ENCODE measurements at places on chromosomes 5 and 9. TPM values are rescaled to one million over a fixed set of nuclear protein-coding genes. Genes with fewer than 3 reads are reported as not detected.

Gene SPATA9
- not detected for total RNA-seq

Gene STK32A
- total RNA-seq = 27.4 TPM

Gene ACOT12
- not detected for total RNA-seq

Gene PCDHA13
- not detected for total RNA-seq

Gene MYMK
- not detected for total RNA-seq

Gene IL13
- total RNA-seq = 1.4 TPM

Gene RMRP
- total RNA-seq = 8,080 TPM

Gene TAF11L5
- total RNA-seq = not detected

Gene GARNL3
- total RNA-seq = 15.8 TPM

DNA sequence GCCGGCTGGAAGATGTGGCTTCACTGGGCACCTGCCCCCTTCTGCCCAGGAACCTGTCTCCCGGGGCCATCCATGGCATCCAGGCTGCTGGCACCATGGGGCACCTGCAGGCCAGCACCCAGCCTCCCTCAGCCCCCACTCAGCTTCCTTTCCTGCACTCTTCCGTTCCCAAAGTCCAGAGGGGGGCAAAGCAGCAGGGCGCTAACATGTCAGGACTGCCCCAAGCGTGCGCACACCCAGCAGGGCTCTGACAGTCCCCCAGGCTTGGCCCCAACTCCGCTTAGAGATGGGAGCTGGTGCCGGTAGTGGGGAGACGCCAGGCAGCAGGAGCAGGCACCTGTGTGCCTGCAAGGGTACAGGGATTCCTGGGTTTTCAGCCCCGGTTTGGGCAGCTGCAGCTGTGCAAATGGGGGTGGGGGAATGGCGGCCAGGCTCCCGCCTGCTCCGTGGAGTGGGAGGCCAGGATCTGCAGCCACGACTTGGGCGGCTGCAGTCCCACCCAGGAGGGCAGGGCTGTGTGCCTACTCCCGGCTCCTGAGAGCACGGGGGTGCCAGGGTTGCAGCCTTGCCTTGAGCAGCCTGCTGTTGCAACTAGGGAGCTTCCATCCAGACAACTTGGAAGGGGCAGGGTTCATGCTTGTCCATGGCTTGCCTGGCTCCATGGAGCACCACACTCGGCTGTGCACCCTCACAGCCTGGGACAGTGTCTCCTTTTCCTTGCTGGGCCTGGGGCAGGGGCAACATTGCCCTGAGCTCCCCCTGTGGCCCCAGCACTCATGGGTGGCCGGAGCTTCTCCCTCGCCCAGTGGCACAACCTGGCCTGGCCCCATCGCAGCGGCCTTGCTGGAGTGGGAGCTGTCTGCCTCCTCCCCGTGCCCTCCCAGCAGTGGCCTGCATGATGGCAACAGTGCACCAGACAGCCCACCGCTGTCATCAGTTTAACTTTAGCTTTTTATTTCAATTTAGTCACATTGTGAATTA, 561.1 kb downstream of the MTRR start:
- H3K36me3 ChIP-seq = no peaks in the 10 kb centered on the region
- H3K4me1 ChIP-seq = no peaks in the 10 kb centered on the region
- H3K27me3 ChIP-seq = no peaks in the 10 kb centered on the region
- no peak overlapping the region for H3K4me3 ChIP-seq
- no peak overlapping the region for H3K27ac ChIP-seq
- DNase-seq = no peak

GRCh38 chr5:170892196-170892595, 30.4 kb downstream of the RANBP17 start:
- no peak overlapping the region for H3K27ac ChIP-seq
- H3K4me3 ChIP-seq = no peak overlapping the region
- no peaks in the 10 kb centered on the region for H3K27me3 ChIP-seq
- no peak for DNase-seq
- no peaks in the 10 kb centered on the region for H3K36me3 ChIP-seq

GRCh38 chr5:134451936-134452505, 40.3 kb upstream of the CDKN2AIPNL start:
- no peak overlapping the region for H3K4me3 ChIP-seq
- H3K36me3 ChIP-seq = no peaks in the 10 kb centered on the region
- H3K27ac ChIP-seq = no peak overlapping the region
- no peaks in the 10 kb centered on the region for H3K27me3 ChIP-seq
- H3K4me1 ChIP-seq = peaks cover 9% of the 10 kb centered on the region

GRCh38 chr5:108141676-108142075, 240.2 kb downstream of the FBXL17 start:
- H3K36me3 ChIP-seq = no peaks in the 10 kb centered on the region
- H3K27me3 ChIP-seq = no peaks in the 10 kb centered on the region
- H3K27ac ChIP-seq = no peak overlapping the region
- no peak for DNase-seq
- H3K4me1 ChIP-seq = no peaks in the 10 kb centered on the region
- no peak overlapping the region for H3K4me3 ChIP-seq

- no peaks in the 10 kb centered on the region for H3K36me3 ChIP-seq
- no peak for DNase-seq
- no peaks in the 10 kb centered on the region for H3K4me1 ChIP-seq
These were observed 218.9 kb downstream of the TMEM161B start for GRCh38 chr5:88049737-88050136.

DNA sequence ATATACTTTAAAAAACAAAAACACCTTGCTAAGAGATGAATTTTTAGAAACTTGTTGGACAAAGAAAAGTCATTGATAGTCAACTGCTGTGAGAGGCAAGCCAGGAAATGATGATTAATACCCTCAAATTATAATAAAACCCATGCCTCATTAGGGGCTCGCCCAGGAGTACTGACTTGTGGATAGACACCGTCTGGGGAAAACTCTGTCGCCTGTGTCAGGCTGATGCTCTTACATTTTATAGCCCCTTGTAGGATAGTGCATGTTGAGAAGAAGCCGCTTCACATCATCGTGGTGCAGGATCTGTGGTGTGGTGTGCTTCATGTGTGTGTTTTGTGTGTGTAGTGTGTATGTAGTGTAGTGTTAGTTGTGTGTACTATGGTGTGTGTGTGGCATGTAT, 39.1 kb downstream of the SYK start:
- H3K36me3 ChIP-seq = peaks cover 17% of the 10 kb centered on the region
- H3K4me1 ChIP-seq = no peaks in the 10 kb centered on the region
- H3K4me3 ChIP-seq = no peak overlapping the region
- no peaks in the 10 kb centered on the region for H3K27me3 ChIP-seq
- no peak overlapping the region for H3K27ac ChIP-seq

DNA sequence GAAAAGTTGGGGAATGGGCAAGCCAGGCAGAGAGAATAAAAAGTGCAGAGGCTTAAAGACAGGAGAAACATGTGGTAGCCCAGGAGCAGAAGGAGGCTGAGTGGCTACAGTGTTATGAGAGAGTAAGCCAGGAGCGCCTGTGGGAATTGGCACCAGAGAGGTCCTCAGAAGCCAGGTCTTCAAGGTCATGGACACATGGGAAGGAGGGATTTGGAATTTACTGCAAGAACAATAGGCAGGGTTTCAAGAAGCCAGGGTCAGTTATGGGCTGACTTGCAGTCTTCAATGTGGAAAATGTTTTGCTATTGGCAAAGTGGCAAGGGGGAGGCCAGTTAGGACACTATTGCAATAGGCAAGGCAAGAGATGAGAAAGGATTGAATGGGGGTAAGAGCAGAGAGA, 29.3 kb downstream of the ERAP1 start:
- DNase-seq = no peak
- H3K4me3 ChIP-seq = no peak overlapping the region
- peaks cover 33% of the 10 kb centered on the region for H3K4me1 ChIP-seq

DNA sequence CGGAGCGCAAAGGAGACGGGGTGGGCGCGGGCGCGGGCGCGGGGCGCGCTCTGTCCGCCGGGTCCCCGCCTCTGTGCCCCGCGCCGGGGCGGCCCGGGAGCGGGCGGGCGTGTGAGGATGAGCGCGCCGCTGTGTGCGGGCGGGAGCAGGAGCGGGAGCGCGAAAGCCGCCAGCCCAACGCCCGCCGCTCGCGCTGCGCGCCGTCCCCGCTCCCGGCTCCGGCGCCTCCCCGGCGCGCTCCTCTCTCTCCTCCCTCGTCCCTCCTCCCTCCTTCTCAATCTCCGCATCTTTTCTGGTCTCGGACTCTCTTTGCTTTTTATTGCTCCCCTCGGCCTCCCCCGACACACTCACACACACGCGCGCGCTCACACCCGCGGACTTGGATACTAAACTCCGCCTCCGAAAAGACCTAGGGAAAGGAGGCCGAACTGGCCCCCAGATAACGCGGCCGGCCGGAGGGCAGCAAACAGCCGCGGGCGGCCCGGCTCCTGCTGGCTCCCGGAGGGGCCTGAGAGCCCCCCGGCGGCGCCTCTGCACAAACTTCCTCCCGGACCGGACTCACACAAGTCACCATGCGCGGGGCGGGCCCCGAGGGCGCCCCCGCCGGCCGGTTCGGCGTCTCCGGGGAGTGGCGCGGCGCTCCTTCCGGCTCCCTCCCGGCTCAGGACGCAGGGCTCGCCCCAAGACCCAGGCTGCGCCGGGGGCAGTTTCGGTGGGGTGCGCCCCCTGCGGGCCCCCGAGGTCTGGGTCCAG, at the start of gene FIBCD1:
Gene FIBCD1, minus strand, starts transcription at position 596 of the 753 bp plus-strand sequence. CDS start 640 bp downstream, outside the sequence.
- no peak within 1 kb of the TSS for H3K27ac ChIP-seq

DNA sequence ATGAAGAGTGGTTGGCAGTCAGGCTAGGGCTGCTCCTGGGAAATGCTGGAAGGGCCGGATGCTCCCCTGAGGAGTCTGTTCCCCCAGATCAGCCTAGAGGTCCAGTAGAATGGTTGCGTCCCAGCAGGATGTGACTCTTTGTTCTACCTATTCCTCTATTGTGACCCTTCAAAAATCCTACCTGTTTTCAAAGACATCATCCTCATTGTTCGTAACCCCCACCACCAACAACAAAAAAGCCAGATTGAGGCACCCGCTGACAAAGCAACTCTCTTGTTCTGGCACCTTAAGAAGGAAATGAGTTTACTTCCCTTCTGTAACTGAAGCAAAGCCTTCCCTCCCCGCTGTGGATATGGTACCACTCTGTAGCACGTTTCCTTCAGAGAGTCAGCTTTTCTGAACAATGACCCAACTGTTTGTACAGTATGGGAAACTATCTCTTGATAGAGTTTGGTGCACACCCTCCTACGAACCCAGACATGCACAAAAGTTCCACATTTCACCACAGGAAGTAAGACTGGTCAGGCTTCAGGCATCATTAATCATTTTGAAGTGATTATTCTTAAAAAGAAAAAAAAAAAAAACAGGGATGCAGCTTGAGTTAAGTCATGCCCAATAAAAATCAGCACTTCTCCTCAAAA, 207.2 kb downstream of the ENC1 start:
- H3K36me3 ChIP-seq = no peaks in the 10 kb centered on the region
- DNase-seq = no peak
- peaks cover 26% of the 10 kb centered on the region for H3K4me1 ChIP-seq
- no peaks in the 10 kb centered on the region for H3K27me3 ChIP-seq
- no peak overlapping the region for H3K27ac ChIP-seq

DNA sequence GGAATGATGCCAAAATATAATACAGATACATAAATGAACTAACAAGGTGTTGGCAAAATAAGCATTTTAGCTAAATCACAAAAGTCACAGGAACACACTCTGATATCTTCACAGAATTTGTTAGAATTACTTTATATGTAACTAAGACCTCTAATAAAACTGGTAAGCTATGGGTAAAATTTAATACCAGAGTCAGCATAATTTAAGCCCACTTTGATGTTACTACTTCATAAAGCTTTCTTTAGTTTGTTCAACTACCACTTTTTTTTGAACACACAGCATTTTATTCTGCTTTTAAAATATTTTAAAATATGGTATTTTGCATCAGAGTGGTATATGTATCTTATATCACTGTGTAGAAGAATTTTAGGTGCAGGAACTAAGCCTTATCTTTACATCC, 19.9 kb downstream of the PAIP1 start:
- no peak for DNase-seq
- H3K4me3 ChIP-seq = no peak overlapping the region
- H3K27ac ChIP-seq = no peak overlapping the region

- H3K4me1 ChIP-seq = no peaks in the 10 kb centered on the region
- H3K4me3 ChIP-seq = no peak overlapping the region
- no peak overlapping the region for H3K27ac ChIP-seq
- H3K27me3 ChIP-seq = no peaks in the 10 kb centered on the region
- no peaks in the 10 kb centered on the region for H3K36me3 ChIP-seq
These were observed 764 bp downstream of the PCDHA11 start for GRCh38 chr5:140869555-140869886.

GRCh38 chr5:90871391-90871991, 312.9 kb downstream of the ADGRV1 start:
- H3K36me3 ChIP-seq = no peaks in the 10 kb centered on the region
- DNase-seq = no peak
- no peak overlapping the region for H3K27ac ChIP-seq
- peaks cover 34% of the 10 kb centered on the region for H3K4me1 ChIP-seq

GRCh38 chr5:95958310-95959014, 3.2 kb downstream of the ELL2 start:
- DNase-seq = no peak
- no peaks in the 10 kb centered on the region for H3K27me3 ChIP-seq
- no peak overlapping the region for H3K27ac ChIP-seq
- H3K4me1 ChIP-seq = peaks cover 60% of the 10 kb centered on the region
- H3K36me3 ChIP-seq = no peaks in the 10 kb centered on the region

- no peaks in the 10 kb centered on the region for H3K4me1 ChIP-seq
- H3K27me3 ChIP-seq = peaks cover 3% of the 10 kb centered on the region
- H3K27ac ChIP-seq = no peak overlapping the region
- H3K4me3 ChIP-seq = no peak overlapping the region
These were observed 47.4 kb upstream of the BARX1 start for GRCh38 chr9:94002316-94003140.

DNA sequence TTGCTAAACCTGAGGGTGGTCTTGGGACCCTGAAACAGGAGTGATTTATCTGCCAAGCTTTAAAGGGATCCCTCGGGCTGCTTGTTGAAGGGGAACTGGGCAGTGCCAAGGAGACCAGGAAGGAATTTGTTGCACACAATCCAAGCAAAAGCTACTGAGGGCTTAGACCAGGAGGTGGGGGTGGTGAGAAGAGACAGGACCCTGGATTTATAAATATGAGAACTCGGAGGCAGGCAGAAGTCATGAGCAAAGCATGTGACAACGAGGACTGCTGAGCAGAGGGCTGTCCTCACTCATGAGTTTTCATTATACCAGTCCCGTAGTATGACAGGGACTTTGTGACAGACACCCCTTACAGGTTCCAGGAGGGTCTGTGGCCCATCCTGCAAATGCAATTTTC, 237.3 kb downstream of the DRD1 start:
- no peak overlapping the region for H3K4me3 ChIP-seq
- no peak overlapping the region for H3K27ac ChIP-seq
- no peaks in the 10 kb centered on the region for H3K36me3 ChIP-seq
- H3K27me3 ChIP-seq = peaks cover 6% of the 10 kb centered on the region
- H3K4me1 ChIP-seq = no peaks in the 10 kb centered on the region
